Stimulated activated CD8-positive, alpha-beta memory T cell treated with anti-CD3 and anti-CD28 coated beads, Interleukin-7, amount 100 ng/mL, for 48 hours (primary cell): ENCODE measurements at places on chromosomes 2 and 18.

DNA sequence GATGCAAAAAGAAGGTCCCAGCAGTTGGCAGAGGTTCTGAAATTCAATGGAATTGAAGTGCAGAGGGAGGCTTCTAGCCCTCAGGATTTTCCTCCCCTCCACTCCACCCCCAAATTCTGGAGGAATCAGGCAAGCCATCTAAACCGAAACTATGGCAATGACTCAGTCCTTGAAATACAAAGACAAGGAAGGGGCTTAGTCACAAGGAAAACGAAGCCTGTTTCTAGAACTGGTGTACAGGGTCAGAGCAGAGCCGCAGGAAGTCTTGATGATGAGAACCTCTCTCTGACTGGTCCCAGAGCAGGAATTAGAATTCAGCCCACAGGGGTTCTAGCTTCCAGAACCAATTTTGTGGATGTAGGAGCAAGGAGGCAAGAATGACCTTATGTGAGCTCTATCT, 111.7 kb upstream of the SCN1A start:
- no peak for DNase-seq

GRCh38 chr2:35978218-35978617, 377.4 kb upstream of the CRIM1 start:
- no peak for DNase-seq

- DNase-seq = no peak
Measured at GRCh38 chr2:156864753-156865152, 392.8 kb upstream of the GALNT5 start.

DNA sequence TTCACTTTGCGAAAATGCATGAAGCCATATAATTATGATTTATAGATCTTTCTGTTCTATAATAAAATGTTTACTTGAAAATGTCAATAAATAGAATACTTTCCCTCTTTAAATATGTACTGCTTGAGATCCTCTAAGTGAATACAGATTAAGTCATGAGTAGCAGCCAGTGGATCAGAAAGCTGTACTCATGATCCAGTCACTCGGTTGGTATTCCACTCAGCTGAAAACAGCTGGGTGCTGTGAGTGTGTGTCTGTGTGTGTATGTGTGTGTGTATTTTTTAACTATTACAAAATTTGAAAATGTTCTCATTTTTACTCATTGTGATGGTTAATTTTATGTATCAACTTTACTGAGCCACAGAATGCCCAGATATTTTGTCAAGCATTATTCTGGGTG, 141.6 kb upstream of the CYP26B1 start:
- no peak for DNase-seq

DNA sequence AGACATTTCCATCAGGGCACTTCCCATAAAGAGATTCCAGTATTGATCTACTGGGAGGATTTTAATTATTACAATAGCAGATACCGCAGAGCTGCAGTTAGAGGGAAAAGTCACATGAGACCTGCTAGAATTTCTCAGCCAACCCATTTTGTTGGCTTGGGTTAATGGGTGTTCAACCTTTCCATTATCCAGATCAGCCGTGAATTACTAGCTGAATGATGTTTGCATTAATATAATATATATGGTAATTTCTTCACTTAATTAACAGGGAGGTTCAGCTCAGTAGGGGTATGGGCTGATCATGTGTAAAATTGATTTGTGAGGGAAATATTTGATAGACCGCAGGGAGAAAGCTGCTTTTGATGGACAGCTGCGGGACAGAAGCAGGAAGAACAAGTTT, 56.4 kb upstream of the OTX1 start:
- no peak for DNase-seq

DNA sequence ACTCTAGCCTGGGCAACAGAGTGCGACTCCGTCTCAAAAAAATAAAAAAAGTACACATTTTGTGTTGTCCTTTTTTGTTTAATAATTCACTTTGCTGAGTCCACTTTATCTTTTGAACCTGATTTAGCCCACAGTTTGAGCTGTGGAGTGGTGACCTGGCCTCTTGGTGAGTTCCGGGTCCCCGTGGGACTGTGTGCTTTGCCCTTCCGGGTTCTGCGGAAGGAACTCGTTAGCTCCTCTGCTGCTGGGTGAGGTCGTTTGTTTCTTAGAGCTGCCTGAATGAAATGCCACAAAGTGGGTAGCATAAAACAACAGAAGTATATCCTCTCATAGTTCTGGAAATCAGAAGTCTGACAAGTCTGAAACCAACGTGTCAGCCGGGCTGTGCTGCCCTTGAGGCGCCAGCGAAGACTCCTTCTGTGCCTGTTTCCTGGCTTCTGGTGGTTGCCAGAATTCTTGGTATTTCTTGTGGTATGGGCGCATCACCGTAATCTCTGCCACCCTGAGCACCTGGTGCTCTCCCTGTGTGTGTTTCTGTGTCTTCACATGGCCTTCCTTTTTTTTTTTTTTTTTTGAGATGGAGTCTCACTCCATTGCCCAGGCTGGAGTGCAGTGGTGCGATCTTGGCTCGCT, 3.5 kb downstream of the EFHD1 start:
- DNase-seq = no peak

- no peak for DNase-seq
Measured at GRCh38 chr2:46657042-46657504, 177.7 kb downstream of the TMEM247 start.

DNA sequence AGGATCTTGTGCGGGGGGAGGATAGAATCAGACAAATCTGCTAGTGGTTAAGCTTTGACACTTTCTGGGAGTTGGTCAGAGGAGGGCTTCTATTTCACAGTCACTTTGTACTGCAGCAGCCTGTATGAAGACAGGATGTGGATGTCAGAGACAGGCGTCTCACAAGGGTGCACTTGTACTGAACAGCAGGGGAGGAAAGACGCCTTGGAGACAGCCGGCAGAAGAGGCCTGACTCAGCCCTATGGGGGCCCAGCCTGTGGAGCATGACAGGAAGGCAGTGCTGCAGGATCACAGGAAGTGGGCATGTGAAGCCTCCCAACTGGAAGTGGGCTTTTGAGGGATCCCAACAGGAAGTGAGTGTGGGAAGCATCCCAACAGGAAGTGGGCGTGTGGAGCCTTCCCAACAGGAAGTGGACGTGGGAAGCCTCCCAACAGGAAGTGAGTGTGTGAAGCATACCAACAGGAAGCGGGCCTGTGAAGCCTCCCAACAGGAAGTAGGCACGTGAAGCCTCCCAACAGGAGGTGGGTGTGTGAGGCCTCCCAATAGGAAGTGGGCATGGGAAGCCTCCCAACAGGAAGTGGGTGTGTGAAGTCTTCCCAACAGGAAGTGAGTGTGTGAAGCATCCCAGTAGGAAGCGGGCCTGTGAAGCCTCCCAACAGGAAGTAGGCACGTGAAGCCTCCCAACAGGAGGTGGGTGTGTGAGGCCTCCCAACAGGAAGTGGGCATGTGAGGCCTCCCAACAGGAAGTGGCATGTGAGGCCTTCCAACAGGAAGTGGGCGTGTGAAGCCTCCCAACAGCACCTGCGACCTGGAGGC, 212.3 kb downstream of the SNTG2 start:
- DNase-seq = no peak

DNA sequence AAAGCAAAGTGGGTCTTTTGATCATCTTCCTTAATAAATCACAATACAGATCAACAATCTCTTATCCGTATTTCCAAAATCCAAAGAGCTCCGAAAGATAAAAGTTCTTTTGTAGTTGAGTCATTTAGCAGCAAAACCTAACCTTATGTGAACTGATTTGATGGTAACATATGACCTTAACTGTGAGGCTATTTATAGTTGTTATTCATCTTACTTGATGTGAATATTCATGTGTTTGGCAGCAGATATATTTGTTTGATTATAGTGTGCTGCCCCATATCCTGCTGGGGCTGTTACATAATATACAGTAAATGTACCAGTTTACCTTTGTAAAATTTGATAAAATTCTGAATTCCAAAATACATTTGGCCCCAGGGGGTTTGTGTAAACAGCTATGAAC, 158.5 kb downstream of the MYO3B start:
- no peak for DNase-seq

- no peak for DNase-seq
Measured at GRCh38 chr2:236677368-236677767, 107.7 kb downstream of the ACKR3 start.

DNA sequence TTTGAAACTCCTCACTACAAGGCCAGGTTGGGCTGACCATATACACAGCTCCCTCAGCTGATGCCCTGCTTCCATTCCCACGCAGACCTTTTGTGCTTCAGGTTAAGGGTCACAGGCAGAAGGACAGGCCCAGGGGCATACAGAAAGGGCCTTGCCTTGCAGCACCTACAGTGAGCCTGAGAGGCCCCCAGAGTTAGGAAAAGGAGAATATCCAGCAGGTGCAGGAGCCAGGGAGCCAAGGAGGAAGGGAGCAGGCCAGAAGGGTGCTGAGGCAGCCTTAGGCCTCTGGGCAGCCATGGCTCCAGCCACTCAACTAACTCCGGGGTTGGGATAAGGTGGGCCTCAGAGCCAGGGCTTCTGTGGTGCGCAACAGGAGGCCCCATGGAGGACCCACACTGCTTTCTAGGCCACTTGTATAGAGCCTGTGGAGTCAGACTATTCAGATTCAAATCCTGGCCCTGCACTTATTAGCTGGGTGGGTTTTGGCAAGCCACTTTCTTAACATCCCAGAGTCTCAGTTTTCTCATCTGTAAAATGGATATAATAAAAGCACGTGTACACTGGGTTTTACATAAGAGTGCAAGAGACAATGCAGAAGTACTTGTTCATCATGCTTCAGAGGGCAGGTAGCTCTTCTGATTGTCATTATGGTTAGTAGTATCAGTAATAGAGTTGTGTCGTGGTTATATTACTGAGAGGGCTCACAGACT, 214.6 kb upstream of the HAAO start:
- DNase-seq = no peak

DNA sequence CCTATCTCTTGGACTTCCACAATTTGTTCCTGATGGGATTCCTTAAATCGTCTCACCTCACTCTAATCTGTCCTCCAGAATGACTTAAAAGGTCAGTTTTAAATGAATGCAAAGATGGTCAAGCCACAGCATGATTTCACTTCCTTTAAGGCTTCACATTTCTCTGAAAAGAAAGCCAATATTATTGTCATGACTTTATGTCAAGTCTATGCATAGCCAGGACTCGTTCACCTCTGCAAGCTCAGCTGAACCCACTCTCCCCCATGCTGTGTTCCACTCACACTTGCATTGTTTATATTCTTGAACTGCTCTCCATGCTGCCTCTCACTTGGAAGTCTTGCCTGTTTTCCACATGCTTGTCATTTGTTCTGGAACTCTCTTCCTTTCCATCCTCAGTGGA, 298.4 kb upstream of the MMADHC start:
- DNase-seq = no peak

- no peak for DNase-seq
Measured at GRCh38 chr18:3260995-3261372, 949 bp upstream of the MYL12B start.

- DNase-seq = no peak
Measured at GRCh38 chr2:127388423-127389164, 819 bp upstream of the MAP3K2 start.

DNA sequence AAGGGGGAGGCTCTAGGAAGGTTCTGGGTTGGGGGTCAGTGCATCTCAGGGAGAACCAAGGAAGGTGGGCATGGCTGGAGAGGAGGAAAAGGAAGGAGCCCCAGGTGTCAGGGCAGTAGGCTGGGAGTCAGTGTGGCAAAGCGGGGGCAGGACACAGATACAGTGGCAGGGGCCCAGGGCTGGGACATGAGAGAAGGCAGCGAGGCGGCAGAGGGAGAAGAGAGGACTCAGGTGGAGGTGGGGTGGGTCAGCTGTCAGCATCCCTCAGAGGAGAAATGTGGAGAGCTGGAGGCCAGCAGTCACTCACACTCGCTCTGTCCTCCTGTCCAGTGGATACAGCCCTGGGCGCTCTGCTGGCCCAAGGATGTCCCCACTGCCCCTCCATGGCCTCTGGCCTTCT, 5.6 kb upstream of the GMPPA start:
- DNase-seq = no peak

DNA sequence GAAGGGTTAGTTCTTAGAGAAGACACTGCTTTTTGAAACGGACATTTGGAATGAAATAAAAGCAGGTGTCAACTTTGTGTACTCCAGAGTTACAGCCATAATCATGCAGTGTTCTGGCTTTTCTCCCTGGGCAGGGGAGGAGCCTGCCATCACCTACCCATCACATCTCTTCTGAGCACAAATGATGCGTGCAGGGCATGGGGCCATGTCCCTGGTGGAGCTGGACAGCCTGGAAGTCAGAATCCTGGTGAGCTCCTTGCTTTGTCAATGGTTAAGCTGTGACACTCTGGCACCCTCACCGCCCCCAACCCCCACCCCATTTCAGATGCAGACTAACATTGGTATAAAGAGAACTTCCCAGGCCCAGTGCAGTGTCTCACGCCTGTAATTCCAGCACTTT, 53.1 kb downstream of the PDCL3 start:
- DNase-seq = no peak
